ENCODE measurements at places on chromosomes 16 and 17.

DNA sequence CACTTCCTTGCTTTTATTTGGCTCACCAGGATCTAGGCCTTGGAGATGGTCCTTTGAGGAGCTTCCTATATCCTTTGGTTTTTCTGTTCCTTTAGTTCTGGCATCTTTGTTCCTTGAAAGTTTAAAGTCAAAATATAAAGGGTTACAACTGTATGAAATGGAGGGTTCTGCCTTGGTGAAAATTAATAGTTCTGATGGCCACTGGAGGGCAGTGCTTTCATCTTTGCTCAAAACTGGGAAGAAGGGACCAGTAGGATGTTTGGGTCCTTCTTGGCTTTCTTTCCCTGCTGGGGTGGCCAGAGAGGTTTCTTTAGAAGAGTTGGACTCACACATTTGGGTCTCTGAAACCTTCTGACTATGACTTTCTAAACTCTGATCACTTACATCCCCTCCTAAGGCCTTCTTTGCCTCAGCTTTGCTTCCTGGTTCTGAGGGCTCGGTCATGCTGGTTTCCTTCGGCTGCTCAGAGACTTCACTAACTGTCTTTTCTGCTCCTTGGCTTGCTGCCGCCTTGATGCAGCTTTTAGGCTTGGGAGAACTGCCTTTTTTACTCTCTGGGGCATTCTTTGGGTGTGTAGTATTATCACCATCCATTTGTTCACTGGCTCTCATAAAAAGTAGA, 10.9 kb upstream of the ITGA2B start:
- peak; percentile 26 for DNase-seq

GRCh38 chr17:892958-893357, 86.6 kb downstream of the NXN start:
- DNase-seq, result no peak

DNA sequence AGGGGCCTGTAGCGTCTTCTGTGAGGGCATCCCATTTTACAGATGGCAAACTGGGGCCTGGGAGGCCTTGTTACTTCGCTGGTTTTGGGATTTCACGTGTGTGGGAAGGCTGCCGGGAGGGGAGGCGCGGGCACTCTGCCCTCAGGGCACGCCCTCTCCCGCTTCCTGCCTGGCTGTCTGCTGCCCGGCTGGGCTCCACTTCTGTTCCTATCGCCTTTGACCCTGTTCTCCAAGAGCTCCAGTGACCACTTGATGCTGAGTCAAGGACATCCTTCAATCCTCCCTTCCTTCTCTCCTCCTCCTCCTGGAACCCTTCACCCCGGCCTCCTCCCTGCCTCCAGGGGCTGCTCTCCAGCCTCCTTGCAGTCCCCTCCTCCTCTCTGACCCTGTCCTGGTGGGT, 16.0 kb downstream of the SPNS3 start:
- no peak for DNase-seq

- no peak for DNase-seq
Measured at GRCh38 chr17:7437369-7437863, 1.9 kb upstream of the FGF11 start.

DNA sequence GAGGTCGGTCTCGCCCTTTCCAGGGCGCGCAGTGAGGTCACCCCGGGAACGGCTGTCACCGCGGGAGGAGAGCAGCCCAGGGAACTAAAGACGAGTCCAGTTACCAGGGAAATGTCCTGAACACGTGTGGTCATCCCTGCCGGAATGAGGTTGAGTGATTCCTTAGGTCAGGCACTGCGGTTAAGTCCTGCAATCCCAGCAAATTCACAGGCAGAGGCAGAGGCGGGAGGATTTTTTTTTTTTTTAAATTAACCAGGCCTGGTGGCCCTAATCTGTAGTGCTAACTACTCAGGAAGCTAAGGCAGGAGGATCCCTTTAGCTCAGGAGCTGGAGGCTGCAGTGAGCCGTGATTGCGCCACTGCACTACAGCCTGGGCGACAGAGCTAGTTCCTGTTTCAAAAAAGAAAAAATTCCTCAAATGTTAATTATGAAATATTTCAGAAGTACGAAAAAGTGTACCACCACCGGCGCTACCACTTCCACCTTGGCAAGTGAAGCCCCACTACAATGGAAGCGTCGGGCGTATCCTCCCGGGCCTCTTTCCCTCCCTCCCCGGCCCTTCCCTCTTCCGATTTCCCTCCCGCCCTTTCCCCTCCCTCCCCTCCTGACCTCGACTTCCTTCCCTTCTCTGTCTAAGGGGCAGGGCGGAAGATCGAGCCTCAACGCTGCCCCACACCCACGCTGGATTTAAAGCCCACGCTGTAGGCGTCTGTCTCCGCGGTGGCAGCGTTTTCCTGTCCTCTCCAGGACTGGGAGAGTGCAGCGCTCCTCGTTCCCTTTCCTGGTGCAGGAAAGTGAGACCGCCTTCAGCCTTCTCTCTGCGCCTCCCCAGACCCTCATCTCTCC, 27.3 kb downstream of the SLFN11 start:
- DNase-seq, result peak; percentile 52

GRCh38 chr17:42857389-42857788, 6.4 kb downstream of the AOC3 start:
- DNase-seq, result no peak

DNA sequence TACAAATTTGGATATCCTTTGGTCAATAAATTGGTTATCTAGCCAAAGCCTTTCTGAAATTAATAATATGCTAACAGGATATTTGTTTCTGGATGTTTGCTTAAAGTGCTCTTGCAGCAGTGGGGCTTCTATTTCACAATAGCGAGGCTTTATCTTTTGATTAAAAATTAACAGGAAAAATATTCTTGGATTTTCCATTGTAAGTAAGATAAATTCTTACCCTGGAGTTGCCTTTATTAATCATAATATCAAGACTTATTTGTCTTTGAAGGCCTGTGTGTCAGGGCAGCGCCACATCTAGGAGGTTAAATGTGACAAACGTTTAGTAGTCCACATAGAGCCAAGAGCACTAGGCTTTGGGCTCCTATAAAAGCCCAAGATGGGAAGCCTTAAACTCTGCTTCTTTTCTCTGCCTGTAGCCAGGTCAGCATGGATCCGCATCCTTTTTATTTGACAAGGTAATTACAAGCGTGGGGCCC, 5.3 kb downstream of the TMEM97 start:
- no peak for DNase-seq

DNA sequence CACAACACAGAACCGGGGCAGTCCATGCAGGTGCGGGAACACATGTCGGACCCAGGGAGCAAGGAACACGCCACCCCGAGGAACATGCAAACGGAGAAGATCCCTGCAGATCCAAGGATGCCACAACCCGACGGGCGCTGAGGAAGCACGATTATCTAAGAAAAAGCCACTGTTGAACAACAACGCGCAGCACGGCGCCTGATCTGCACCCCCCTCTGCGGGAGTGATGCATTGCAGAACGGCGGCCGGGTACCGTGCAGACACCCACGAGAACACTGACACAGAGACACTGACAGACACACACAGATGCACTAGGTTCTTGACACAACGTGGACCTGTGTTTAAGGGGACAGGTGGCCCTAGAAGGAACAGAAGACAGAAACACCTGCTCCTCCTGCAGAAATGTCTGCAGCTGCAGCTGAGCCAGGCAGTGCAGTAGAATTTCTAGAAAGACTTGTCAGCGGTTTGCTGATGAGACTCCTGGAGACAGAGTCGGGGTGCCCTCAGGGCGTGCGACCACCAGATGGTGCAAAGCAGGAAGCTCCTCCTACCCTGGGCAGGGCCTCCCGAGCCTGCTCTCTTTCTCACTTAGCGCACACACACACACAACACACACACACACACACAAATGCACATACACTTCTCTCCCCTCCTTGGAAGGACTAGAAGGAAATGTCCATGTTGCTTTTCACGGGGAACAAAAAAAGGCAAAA, 7.5 kb downstream of the NPTX1 start:
- no peak for DNase-seq

GRCh38 chr16:11571549-11571948, 15.2 kb downstream of the LITAF start:
- no peak for DNase-seq

- DNase-seq, result peak; percentile 70
Measured at GRCh38 chr16:57444711-57445110, 2.5 kb downstream of the CIAPIN1 start.

GRCh38 chr16:55233464-55233863, 90.5 kb upstream of the IRX6 start:
- peak; percentile 12 for DNase-seq

DNA sequence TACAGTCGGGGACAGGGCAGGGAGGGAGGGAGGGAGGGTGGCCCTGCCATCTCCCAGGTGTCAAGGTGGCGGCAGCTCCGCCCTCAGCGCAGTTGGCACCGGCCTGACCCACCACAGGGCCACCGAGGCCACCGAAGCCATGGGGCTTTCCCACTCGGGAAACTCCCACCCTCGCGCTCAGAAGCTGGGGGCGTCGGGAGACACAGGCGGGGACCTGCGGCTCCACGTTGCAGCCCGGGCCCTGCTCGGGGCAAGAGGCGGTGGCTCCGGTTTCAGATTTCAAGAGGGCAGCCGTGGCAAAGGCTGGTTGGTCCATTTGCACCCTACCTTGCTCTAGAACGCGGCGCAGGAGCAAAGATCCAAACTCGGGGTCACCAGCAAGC, 544 bp downstream of the CYB561 start:
- DNase-seq, result no peak

DNA sequence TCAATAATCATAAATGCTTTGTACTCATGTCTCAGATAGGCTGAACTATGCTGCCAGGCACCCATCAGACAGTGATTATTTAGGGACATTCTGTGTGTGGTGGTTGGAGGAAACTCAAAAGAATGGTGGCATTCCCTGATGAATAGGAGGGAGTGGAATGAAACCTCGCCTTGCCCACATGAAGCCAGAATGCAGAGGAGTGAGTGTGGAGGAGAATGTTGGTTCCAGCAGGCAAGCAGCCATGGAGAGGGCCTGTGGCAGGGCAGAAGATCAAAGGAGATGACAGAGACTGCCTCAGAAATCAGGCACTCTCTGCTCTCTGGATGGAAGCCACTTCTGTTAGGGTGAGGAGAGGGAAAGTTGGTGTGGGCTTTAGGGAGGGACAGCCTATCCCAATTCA, 22.5 kb downstream of the KCTD19 start:
- peak; percentile 78 for DNase-seq

DNA sequence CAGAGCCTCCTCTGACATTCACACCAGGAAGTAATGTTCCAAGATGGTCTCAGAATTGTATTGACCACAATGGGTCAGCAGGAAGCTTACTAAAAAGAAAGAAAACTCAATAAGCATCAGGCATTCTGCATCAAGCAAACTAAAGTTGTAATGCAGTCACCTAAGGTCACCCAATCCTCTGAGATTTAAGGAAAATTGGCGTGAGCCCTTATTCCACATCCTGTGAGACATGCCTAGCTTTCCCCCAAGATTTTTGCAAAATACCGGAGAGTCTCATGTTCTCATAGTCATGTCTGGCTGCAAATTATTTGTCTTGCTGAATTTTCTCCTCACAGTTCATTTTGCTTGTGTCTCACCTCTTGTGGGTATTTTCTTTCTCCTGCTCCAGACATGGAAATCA, 417.1 kb upstream of the SOX9 start:
- DNase-seq, result peak; percentile 28

DNA sequence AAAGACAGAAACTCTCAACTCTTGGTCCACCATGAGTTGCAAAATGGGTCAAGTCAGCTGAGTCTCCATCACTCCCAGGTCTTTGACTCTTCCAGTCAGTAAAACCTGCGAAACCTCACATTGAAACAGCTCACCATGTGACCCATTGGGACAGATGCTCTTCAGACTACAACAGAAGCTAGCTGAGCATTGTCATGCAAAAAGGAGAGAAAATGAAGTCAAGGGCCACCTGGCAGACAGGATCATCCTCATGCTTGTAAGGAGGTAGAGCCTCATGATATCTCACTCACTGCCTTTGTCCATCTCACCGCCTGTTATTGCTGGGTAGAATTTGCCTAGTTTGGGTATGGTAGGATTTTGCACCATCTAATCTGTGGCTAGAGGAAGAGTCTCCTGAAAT, 50.2 kb downstream of the MAF start:
- no peak for DNase-seq

GRCh38 chr17:44759916-44760243, 1.1 kb downstream of the ADAM11 start:
- DNase-seq, result no peak

GRCh38 chr17:47295874-47296255, 27.9 kb upstream of the EFCAB13 start:
- no peak for DNase-seq

GRCh38 chr16:81505011-81505661, 60.5 kb downstream of the CMIP start:
- DNase-seq, result no peak

Data from AG10803 (cell line).